ENCODE measurements at places on chromosomes 2 and 18.

GRCh38 chr2:116674188-116674587 is 1140.3 kb upstream of the DDX18 start:
- DNase-seq: no peak

DNA sequence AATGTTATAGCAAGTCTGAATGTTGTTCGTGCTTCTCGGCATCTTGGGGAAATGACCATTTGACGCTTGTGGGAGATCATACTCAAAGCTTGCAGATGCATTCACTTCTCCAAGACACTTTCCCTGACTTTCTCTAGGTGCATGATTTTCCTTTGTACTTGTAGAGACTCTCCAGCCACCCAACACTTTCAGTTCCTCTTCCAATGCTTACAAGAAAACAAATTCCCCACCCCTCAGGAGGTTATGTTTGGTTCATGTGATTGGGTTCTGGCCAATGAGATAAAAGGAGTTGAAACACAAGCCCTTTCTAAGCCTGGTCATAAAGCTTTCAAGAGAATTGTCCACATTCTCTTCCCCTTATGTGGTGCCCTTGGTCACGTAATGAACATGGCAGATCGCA is 156.3 kb downstream of the EPHA4 start:
- no peak for DNase-seq

- no peak for DNase-seq
Observed at GRCh38 chr2:221546505-221547225, 25.4 kb downstream of the EPHA4 start.

DNA sequence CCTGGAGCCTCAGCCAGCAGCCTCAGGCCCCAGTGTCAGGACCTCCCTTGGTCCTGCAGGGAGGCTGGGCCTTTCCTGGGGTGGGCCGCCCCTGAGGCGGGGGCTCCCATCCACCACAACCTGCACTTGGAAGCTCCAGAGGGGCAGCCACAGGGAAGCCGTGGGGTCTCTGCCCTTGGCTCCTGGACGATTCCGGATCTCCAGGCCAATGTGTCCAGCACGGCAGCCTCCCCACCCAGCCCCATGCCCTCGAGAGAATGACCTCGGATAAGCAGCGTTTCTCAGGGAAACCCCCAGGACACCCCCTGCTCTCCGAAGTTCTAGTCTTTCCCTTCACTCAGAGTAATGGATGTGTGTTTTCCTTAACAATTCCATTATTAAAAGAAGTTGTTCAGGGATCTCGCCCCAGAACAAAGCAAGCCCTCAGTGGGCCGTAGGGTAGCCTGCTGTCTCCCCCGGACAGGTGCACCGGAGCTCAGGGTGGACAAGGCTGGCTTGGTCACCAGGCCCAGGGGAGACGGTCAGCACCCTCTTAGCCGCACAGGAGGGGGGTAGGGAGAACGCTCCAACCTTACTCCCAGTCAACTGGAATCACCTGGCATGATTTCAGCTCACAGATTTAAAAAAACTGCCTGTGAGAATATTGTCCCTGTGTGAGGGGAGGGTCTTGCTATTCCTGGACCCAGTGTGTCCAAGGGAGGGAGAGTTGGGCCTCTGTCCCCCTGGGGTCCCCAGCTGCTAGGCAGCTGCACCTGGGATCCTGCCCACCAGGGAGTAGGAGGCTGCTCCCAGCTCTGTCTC is 72.2 kb upstream of the OTOS start:
- DNase-seq: no peak

GRCh38 chr18:44557616-44558151 is 123.0 kb upstream of the SETBP1 start:
- DNase-seq: no peak

- DNase-seq: no peak
Observed at GRCh38 chr2:68274022-68274421, 21.7 kb upstream of the PPP3R1 start.

GRCh38 chr18:10291568-10291981 is 162.9 kb upstream of the APCDD1 start:
- no peak for DNase-seq

DNA sequence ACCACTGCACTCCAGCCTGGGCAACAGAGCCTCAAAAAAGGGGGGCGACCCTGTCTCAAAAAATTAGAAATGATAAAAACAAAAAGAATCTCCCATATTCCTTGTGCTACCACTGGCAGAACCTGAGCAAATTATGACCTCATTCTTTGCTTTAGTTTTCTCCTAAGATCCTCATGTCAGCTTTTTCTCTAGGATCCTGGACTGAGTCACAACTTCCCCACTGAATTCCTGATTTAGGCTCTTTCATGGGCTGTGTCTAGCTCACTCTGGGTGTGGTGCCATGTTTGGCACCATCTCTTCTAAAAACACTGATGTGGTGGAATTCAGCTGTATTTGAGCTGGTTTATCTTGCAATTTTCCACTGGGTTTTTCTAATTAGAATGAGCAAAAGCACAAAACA is 37.1 kb downstream of the EXOC6B start:
- no peak for DNase-seq

GRCh38 chr2:61443342-61444041 is 27.4 kb downstream of the USP34 start:
- DNase-seq: no peak

DNA sequence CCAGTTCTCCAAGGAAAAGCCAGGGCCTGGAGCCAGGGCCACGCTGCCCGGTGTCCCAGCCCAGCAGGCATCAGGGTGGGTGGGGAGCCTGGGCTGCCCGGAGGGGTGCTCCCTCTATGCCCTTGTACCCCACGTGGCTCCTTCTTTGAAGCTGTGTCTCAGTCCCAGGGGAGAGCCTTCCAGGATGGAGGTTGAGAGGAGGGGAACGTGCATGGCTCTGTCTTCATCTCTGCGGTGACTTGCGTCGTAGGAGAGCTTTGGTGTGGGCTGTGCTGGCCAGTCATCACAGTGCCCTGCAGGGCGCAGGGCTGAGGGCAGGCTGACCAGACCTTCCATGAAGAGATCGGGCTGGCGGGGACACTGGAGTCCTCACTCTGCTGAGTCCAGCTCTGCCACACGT is 197.2 kb downstream of the LDLRAD4 start:
- no peak for DNase-seq

- DNase-seq: no peak
Observed at GRCh38 chr18:47248115-47248603, 3.3 kb downstream of the SKOR2 start.

- no peak for DNase-seq
Observed at GRCh38 chr2:46815121-46815802, 100.3 kb downstream of the MCFD2 start.

DNA sequence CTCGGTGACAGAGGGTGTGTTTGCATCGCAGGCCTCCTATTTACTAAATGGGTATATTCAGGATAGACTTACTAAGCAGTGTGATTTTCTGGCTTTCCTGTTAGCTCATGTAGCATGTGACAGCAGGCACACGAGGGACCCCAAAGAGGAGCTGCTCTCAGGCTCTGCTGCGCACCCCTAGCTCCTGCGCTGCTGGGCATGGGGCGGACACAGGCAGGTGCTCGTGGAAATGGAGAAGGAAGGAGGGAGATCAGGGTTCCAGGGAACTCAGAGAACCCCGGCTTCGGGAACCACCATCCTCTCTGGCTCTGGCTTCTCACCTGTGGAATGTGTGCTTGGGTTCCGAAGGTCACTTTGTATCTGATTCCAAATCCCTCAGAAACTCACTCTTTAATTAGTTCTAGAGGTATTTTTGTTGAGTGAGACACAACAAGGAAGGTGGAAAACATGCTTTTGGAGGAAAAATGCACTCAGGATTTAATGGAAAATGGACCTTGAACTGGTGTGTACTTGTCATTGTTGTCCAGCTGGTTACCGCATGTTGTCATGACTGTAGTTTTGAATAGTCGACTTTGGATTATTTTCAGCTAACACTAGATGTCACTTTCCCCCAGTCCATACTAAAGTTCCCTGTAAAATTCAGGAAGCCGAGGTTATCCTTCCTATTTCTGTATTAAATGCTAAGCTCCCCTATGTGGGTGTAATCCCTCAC is 3.5 kb downstream of the SNTG2 start:
- DNase-seq: peak; percentile 5

GRCh38 chr2:239313776-239314175 is 87.0 kb downstream of the HDAC4 start:
- no peak for DNase-seq

GRCh38 chr2:143685421-143686078 is 556.3 kb downstream of the ARHGAP15 start:
- DNase-seq: peak; percentile 98
